ENCODE measurements at places on chromosomes 5 and 9. TPM values are rescaled to one million over a fixed set of nuclear protein-coding genes. Genes with fewer than 3 reads are reported as not detected.

NAIF1 gene
- 21.2 TPM for total RNA-seq

TTLL11 gene
- 9.1 TPM for total RNA-seq

FBXL7 gene
- total RNA-seq: 2.5 TPM

TMC1 gene
- total RNA-seq: not detected

PCDHB9 gene
- total RNA-seq: not detected

SUSD3 gene
- total RNA-seq: not detected

THBS4 gene
- 0.53 TPM for total RNA-seq

GRCh38 chr9:114914139-114914538, 16.3 kb downstream of the TNFSF8 start:
- peak; percentile 48 for DNase-seq

- DNase-seq: no peak
These were observed 12.0 kb downstream of the ENHO start for GRCh38 chr9:34510497-34511468.

DNA sequence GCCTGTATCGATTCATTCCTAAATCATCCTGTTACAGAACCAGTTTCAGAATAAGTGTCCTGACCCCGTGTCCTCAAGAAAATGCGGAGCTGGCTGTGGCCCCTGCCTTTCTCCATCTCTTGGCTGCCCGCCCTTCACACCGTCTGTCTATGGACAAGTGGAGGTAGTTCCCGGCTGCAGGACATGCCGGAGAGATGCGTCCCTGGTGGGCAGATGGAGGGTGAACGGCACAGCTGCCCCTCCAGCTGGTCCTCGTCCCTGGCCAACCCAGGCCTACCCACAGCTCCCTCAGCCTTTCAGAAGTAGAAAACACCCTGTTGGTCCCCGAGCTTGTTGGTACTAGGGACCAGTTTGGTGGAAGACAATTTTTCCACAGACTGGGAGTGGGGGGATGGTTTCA, 14.8 kb upstream of the EXOC3 start:
- no peak for DNase-seq

DNA sequence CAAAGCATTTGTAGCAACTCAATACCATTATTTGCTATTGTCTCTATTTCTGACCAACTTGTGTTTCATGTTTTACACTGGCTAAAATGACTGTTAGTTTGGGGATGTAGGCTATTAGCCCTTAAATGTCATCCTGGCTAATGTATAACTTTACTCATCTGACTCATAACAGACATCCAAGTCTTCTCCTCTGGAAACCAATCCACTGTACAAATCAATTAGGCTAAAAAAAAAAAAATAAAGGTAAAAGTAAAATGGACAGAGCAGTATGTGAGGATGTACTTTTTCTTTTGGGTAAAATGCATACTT, 20.6 kb downstream of the MEGF9 start:
- no peak for DNase-seq

DNA sequence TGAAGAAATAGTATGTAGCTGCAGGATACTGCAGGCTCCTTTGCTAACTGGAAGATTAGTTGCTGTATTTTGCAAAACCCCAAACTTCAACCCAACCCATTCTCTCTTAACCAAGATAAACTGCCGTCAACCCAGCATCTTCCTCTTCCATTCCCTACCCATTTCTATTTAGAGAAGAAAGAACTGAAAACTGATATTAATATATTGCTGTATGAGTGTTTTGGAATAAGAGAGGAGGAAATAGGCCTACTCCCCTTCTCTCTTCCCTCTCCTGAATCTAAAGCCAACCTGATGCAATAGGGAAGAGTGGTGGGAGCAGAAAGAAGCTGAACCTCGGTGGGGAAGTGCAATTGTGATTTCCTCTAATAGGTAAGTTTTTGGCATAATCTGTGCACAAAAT, 83.7 kb downstream of the TMEM215 start:
- DNase-seq: no peak

DNA sequence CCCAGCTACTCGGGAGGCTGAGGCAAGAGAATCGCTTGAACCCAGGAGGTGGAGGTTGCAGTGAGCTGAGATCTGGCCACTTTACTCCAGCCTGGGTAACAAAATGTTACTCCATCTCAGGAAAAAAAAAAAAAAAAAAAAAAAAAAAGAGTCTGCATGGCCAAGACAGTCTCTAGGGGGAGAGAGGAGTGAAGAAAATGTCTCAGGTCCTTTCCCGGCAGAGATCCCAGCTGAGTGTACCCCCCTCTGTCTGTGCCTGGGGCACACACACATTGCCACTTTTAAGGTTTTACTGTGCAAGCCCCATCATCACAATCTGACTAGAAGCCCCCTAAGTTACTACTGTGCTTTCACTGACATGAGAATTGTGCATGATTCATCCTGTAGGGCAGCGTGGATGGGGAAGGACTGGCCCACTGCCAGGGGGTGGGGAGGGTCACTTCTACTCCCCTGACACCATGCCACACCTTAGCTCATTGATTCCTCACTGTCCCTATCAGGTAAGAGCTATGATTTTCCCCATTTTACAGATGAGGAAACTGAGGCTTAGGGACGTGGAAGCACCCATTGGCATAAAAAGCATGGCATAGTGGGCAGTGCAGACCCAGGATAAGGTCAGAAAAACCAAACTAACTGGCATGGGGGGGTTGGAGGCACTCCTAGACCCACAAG, 102.3 kb upstream of the LARP1 start:
- DNase-seq: peak; percentile 48

GRCh38 chr5:67035098-67035740, 161.4 kb downstream of the CD180 start:
- no peak for DNase-seq

DNA sequence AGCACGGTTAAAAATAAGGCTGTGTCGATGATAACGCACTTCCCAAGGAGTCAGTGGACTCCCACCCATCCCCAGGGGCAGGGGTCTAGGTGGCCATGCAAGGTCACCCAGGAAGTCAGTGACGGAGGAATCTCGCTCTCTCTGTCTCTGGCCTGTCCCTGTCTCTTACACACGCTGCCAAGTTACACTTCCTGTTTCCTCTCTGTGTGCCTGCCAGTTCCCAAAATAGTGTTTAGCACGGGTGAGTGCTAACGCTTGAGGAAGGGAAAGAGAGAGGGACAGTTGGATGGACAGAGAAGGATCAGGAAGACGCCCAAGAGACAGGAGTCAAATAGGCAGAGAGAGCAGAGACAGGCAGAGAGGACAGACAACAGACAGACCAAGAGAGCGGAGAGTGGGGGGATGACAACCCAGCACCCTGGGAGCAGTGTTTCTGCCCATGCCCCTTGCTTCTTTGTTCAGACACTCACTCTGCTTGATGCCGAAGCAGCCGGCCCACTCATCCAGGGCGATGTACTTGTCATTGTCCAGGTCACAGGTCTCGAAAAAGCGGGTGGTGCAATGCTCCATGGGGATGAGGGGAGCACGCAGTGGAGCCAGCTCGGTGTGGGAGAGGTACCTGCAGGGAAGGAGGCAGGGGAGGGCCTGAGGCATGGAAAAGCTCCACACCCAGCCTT, 23.0 kb downstream of the SPARC start:
- no peak for DNase-seq

DNA sequence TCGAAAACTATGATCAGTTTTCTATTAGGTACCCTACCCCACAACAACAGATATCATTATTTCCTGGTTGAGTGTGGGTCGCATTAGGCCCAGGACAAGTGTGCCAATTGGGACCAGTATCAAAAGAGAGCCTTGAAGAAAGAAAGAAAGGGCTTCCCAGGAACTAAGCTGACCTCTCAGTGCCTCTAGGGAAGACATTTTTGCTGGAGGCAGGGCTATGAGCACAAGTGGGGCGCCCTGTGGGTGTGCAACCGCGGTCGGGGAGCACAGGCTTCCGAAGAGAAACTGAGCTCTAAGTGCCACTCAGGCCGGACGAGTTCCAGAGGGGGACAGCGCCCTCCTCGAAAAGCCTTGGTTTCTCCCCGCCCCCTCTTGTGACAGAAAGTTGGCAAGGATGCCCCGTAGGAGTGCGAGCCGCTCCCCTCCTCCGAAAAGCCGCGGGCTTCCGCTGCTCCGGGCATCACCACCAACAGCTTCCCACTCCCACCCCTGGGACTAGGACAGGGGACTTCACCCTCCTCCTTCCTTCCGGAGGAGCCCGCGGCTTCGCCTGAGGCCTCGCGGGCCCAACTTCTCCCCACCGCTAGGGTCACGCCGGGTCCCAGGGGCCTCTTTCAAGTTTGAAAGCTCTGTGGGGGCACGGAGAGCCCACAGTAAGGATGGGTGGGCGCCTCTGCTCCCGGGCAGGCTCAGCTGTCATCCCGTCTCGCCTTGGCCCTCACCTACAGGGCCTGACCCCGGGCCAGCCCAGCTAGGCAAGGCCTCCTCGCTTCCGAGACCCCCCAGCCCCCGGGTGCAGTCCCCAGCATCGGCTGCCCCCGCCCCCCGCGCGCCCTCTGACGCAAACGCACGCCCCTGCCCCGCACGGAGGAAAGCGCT, 2.0 kb downstream of the NR2F1-AS1 start:
- DNase-seq: no peak

GRCh38 chr5:167167191-167167795, 1124.2 kb upstream of the WWC1 start:
- no peak for DNase-seq

DNA sequence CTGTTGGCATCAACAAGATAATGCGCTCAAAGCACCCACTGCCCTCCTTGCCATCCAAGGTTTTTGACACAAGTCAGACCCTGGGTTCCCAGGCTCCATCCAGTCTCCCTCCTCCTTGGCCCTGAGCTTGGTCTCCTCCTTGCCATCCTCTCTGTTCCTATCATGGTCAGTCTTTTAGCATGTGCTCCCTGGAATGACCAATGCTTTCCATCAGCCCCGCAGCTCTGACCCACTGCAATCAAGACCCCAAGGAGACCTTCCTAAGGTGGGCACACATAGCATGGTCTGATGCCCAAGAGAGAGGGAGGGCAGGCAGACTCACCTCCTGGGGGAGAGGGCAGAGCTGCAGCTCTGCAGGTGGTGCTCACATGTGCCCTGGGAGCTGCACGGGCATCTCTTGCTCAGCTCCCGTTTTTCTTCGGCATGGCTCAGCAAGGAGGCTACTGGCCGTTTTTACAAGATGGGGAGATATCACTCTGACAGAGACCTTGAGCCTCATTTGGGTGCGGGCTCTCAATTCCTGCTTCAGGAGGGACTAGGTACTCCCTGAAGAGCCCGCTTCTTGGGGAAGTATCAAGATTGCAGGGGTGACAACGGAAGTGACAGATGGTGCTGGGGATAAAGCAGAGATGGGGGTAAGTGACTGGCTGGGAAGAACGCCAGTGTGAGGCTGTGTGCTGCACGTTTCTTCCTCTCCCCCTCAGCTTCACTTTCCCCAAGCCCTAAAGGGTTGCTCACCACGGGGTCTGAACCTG, 3.3 kb downstream of the SEPTIN8 start:
- DNase-seq: no peak

DNA sequence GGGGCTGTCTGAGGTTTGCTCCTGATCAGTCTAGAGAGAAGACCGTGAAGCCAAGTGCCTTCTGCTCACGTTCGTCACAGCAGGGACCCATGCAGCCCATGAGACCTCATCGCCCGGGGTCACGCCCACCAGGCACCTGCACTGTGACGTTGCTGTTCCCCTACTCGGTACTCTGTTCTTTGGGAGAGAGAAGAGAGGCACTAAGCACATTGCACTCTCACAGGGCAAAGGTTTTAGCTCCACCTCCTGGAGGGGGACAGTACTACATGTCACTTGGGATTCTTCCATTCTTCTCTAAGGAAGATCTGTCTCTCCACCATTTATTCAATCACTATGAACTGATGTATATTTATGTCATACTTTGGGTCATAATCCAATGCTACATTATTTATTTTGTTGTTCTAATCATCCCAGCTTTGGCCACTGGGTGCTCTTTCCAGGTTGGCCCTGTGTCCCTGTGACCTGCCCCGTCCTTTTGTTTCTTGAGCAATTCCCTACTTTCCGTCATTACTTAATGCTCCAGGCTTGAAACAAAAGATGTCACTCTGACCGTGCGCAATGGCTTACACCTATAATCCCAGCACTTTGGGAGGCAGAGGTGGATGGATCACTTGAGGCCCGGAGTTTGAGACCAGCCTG, 31.4 kb upstream of the BRD3 start:
- peak; percentile 42 for DNase-seq

DNA sequence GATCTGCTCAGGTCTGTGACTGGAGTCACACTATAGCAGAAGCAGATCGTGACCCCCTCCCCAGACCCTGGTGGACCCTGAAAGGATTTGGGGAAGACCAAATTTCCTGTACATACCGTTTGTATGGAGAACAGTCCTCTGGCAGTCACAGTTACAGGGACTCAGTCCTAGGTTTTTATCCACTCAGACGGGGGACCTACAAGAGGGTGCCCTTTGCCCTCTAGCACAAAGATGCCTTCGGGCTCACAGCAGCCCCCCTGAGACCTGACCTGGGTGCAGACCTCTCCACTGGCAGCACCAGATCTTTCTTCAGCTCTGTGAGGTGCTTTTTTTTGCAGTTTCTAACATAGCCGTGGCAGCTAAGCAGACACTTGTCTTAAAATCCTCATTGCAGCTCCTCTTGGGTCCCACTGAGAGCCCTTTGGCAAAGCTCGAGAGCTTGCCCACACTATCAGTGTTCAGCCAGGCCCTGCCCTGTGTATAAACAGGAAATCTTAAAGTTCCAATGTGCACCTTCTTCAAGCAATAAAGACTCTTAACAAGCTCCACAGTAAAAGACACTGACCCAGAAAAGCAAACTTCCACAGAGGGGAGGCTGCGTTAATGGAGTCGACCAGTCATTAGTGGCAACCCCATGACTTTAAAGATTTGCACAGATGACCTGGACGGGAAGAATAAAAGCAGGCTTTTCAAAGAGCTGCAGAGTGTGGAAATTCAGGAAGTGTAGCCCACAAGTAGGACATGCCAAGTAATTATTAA, 71.8 kb upstream of the LHFPL2 start:
- no peak for DNase-seq

DNA sequence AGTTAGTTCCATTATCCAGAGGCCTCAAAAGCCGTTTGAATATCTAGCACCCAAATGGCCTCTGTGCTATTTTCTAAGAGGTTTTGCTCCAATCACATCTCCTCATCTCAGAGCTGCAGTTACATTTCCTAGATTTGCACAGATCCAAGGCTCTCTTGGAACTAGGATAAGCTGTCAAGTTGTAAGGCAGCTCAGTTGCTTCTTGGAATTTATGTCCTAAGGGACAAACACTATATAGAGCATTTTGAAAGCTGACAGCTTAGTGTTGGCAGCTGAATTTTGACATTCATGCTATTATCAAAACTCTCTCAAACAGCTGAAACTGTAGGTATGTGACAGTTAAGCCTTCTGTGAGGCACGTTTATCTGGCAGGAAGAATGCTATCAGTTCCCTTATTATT, 97.0 kb downstream of the MACIR start:
- no peak for DNase-seq

DNA sequence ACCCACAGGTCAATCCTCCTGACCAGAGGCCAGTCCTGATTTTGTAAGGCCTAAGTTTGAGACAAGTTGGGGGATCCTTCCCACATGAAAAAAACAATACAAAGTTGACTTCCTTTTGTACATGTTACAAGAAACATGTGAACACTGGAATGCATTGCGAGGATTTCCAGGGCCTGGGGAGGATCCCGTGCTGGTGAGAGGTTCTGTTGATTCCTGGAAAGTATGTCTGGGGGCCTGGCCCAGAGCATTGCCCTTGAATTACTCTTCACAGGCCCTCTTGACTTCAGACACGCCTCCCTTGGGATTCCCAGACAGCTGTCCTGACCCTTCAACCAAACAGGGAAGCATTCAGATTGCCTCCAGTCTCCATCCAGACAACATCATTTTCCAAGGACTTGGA, 234.2 kb upstream of the IRX2 start:
- DNase-seq: no peak
